ENCODE measurements at places on chromosomes 7 and 10. TPM values are rescaled to one million over a fixed set of nuclear protein-coding genes. Genes with fewer than 3 reads are reported as not detected.

- DNase-seq, result no peak
- H3K4me1 ChIP-seq, result no peaks in the 10 kb centered on the region
Measured at GRCh38 chr10:91953600-91954160, 30.1 kb downstream of the BTAF1 start.

GRCh38 chr7:31122649-31123058 lies 70.5 kb downstream of the ADCYAP1R1 start:
- H3K4me1 ChIP-seq, result no peaks in the 10 kb centered on the region
- peak; percentile 77 for DNase-seq
- H3K4me3 ChIP-seq, result no peak overlapping the region
- H3K36me3 ChIP-seq, result no peaks in the 10 kb centered on the region
- H3K27ac ChIP-seq, result no peak overlapping the region

- no peaks in the 10 kb centered on the region for H3K27me3 ChIP-seq
- H3K36me3 ChIP-seq, result no peaks in the 10 kb centered on the region
- no peak overlapping the region for H3K4me3 ChIP-seq
- no peaks in the 10 kb centered on the region for H3K4me1 ChIP-seq
- no peak for DNase-seq
- H3K27ac ChIP-seq, result no peak overlapping the region
Measured at GRCh38 chr7:11161499-11161898, 187.8 kb downstream of the PHF14 start.

Gene CPVL
- 124 TPM for total RNA-seq

DNA sequence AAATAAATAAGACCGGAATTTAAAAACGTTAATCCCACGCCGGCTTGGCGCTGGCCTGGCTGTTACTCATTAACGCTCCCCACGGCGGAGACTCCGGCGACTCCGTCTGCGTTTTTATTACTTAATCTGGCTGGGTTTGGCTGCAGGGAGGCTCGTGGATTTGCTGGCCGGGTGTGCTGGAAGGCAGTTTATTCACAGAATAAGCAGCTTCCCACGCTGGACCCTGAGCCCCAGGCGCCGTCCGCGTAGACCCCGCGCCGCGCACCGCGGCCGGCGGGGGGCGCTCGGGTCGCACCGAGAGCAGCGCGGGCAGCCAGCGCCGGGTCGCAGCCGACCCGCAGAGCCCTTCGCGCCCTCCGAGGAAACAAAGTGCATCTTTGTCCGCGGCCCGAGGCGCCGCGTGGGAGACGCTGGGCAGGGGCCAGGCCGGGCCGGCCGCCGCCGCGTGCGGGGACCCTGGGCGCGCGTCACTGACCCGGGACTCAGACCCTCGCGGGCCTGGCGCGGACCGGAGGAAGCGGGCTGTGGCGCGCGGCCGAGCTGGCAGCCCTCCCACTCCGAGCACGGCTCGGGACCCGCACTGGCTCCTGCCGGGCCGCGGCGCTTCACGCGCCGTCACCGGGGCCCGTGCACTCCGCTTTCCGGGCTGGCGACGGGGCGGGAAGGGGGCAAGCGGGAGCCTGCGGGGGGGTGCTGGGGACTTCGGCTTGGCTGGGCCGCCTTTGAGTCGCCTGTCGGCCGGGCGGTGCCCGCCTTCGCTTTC lies 587 bp upstream of the GRK5 start:
- H3K4me3 ChIP-seq, result peak overlapping the region; percentile 96
- peaks cover 4% of the 10 kb centered on the region for H3K36me3 ChIP-seq
- no peaks in the 10 kb centered on the region for H3K27me3 ChIP-seq
- H3K27ac ChIP-seq, result peak overlapping the region; percentile 100
- peak; percentile 73 for DNase-seq

Data from heart right ventricle (tissue), 16 donors.